Testis (tissue), 5 donors: ENCODE measurements at places on chromosomes 16 and 17. TPM values are rescaled to one million over a fixed set of nuclear protein-coding genes. Genes with fewer than 3 reads are reported as not detected.

KIAA0513 gene
- 9.8 TPM for polyA plus RNA-seq

PERCC1 gene
- not detected for polyA plus RNA-seq

CIBAR2 gene
- 1.6 TPM for polyA plus RNA-seq

CHST4 gene
- 0.32 TPM for polyA plus RNA-seq

ABCC11 gene
- polyA plus RNA-seq, result 24.1 TPM

C1QL1 gene
- polyA plus RNA-seq, result 1.7 TPM

ANTKMT gene
- 68.5 TPM for polyA plus RNA-seq

TBC1D3E gene
- 6.0 TPM for polyA plus RNA-seq

ABCC12 gene
- polyA plus RNA-seq, result 24.6 TPM

NECAB2 gene
- 12.9 TPM for polyA plus RNA-seq

PDILT gene
- 26.8 TPM for polyA plus RNA-seq

DNAI2 gene
- 80.5 TPM for polyA plus RNA-seq

SMCR8 gene
- polyA plus RNA-seq, result 20.3 TPM

TNFRSF12A gene
- 12.8 TPM for polyA plus RNA-seq

DCUN1D3 gene
- 19.5 TPM for polyA plus RNA-seq

LPO gene
- polyA plus RNA-seq, result 2.7 TPM

CBFA2T3 gene
- 7.1 TPM for polyA plus RNA-seq

CD300A gene
- 3.7 TPM for polyA plus RNA-seq

C1QTNF1 gene
- polyA plus RNA-seq, result 22.5 TPM

CCL8 gene
- 5.0 TPM for polyA plus RNA-seq

TSPOAP1 gene
- polyA plus RNA-seq, result 8.2 TPM

KRTAP4-4 gene
- not detected for polyA plus RNA-seq

SHISA9 gene
- 0.46 TPM for polyA plus RNA-seq

EPOP gene
- 18.6 TPM for polyA plus RNA-seq

TEKT1 gene
- polyA plus RNA-seq, result 61.3 TPM

GDPD3 gene
- 7.2 TPM for polyA plus RNA-seq

TBX21 gene
- polyA plus RNA-seq, result 1.1 TPM

PMFBP1 gene
- polyA plus RNA-seq, result 24.3 TPM

KRT17 gene
- polyA plus RNA-seq, result 12.2 TPM

ORMDL3 gene
- polyA plus RNA-seq, result 77.6 TPM

KRTAP17-1 gene
- polyA plus RNA-seq, result not detected

HOXB5 gene
- 1.7 TPM for polyA plus RNA-seq

SLFN11 gene
- polyA plus RNA-seq, result 9.3 TPM

SLC5A11 gene
- polyA plus RNA-seq, result 0.78 TPM

ZACN gene
- polyA plus RNA-seq, result 0.13 TPM

MYH2 gene
- polyA plus RNA-seq, result 3.3 TPM

WNK4 gene
- polyA plus RNA-seq, result 2.8 TPM

SULT1A2 gene
- 0.96 TPM for polyA plus RNA-seq

OTOP3 gene
- polyA plus RNA-seq, result not detected

SPAG9 gene
- polyA plus RNA-seq, result 159 TPM

TNFSF13 gene
- polyA plus RNA-seq, result 11.5 TPM

KRTAP4-3 gene
- not detected for polyA plus RNA-seq

BCL6B gene
- 4.6 TPM for polyA plus RNA-seq

UNC13D gene
- 10.2 TPM for polyA plus RNA-seq

HOXB13 gene
- polyA plus RNA-seq, result not detected

KRTAP9-7 gene
- polyA plus RNA-seq, result not detected

PSME3 gene
- polyA plus RNA-seq, result 135 TPM

CLEC18A gene
- 10.0 TPM for polyA plus RNA-seq

TBC1D16 gene
- 11.7 TPM for polyA plus RNA-seq
